ENCODE measurements at places on chromosomes 11 and 22.
A peak's percentile ranks its signal among the peaks of the same experiment; 100 is the strongest.

- ATAC-seq = no peak
Observed at GRCh38 chr11:15938121-15938611, 418.2 kb downstream of the SOX6 start.

DNA sequence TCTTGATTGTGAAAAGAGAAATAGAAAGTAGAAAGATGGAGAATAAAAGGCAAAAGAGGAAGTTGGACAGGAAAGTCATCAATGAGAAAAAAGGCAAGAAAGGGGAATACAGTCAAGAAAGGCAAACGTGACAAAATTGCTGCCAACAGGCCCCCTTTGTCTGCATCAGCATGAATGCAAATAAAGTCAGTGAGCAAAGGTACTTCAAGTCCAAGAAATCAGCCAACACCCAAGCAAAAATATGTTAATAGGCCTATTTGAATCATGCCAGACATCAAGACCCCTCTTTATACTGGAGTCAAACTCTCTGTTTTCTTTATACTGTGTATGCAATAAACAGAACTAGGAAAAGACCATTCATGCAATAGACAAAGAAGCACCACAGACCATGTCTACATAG is 34.3 kb downstream of the GUCY1A2 start:
- no peak for ATAC-seq

DNA sequence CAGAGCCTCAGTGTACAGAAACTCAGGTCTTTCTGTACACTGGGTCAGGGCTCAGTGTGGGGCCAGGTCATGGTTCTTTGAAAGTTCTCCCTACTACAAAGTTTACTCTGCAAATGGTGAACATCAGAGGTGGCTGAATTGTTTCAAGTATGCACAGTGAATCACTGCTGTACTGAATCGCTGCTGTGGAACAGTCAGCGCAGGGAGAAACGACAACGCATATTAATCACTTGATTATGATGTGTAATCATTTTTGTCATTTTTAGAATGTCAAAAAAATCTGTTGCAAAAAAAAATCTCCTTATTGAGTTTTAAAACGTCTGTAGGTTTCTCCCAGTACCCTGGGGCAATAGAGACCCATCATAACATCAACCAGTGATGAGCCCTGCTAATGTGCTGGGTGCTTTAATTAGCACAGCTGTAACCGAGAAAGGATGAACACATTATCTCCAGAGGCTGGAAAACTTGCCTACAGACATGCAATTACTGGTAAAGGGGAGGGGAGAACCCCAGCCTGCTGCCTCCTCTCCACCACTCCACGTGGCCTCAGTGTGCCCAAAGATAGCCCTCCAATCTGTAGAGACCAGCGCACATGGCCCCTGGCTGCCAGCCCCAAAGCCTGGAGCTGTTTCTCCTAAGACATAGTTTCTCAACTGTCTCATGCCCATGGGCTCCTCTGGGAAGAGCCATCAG is 12.8 kb downstream of the ARRB1 start:
- peak; percentile 90 for ATAC-seq

DNA sequence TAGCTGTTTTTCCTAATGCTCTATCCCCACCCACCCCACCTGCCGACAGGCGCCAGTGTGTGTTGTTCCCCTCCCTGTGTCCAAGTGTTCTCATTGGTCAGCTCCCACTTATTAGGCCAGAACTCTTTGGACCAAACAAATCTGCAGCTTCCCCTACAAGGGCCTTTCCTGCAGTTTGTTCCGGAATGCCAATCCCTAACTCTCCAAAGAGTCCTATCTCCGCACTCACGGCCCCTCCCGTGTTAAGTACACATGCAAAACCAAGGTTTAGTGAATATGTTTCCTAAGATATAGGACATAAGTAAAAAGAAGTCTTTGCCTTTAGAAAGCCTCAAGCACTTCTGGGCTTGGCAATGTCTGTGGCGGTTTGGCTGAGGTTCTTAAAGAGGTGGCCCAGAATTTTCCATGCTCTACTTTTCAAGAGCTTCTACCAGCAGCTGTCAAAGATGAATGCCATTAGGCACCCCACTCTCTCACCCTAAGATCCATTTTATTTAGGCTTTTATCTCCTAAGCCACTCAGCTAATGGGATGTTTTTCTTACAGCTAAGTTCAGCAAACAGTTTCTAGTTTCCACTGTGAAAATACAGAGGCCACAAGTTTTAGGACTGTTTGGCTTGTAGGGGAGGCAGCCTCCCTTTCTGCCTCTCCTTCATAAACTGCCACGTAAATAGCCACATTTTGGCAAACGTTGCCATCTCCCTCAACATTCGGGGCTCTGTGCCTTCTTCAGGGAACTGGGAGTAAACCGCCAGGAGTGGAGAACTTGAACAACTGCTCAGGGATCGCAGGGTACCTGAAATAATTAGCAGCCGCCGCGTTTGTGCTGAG is 1.6 kb downstream of the CD59 start:
- no peak for ATAC-seq

- ATAC-seq = no peak
Observed at GRCh38 chr11:128448200-128448886, 139.0 kb downstream of the ETS1 start.

GRCh38 chr11:29310725-29311342 is 706.0 kb downstream of the KCNA4 start:
- no peak for ATAC-seq

GRCh38 chr11:128705124-128705920 is 11.4 kb downstream of the FLI1 start:
- ATAC-seq = no peak

DNA sequence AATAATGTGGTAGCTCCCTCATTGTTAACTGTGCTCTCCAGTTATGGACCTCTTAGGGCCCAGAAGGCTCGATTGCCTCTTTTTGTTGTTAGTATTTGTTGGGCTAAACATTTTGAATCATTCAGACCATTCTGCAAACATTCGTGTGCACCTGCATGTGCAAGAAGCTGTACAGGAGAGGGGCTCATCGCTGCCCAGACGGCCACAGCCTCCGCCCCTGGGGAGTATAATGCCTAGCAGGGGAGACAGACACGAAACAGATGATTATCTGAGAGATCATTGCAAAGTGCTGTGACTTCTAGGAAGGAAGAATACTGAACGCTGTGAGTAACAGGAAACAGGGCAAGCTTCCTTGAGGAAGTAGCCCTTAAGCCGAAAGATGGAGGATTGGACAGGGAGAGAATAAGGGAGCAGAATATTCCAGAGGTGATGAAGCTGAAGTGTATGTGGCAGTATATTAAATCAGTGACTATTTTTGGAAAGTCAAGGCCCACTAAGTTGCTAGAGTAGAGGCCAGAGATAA is 123.3 kb upstream of the RASSF10 start:
- no peak for ATAC-seq

GRCh38 chr11:27963370-27963769 is 144.6 kb downstream of the KIF18A start:
- no peak for ATAC-seq

DNA sequence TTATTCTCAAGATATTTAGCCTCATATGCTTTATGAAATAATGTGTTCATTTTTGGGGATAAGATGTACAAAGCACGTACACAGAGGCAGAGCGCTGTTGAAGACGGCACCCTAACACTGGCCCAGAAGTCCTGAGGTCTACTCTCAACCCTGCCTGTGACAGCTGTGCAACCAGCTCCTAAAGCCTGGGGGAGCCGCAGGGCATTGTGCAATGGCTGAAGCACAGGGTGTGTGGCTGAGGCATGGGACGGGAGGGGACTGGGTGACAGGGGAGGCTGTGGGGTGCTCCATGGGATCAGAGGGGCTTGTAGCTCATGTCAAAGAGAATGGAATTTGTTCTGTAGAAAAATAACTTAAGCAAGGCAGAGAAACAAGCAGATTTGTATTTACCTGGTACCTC is 27.7 kb downstream of the FAM227A start:
- no peak for ATAC-seq

GRCh38 chr11:14539982-14540421 is 19.8 kb upstream of the PSMA1 start:
- ATAC-seq = no peak

GRCh38 chr22:24942301-24942700 is 4.2 kb downstream of the LHFPL7 start:
- ATAC-seq = no peak

GRCh38 chr11:93849751-93850593 is 446 bp downstream of the VSTM5 start:
- no peak for ATAC-seq

- peak; percentile 56 for ATAC-seq
Observed at GRCh38 chr11:33987975-33988580, 63.5 kb upstream of the CAPRIN1 start.

DNA sequence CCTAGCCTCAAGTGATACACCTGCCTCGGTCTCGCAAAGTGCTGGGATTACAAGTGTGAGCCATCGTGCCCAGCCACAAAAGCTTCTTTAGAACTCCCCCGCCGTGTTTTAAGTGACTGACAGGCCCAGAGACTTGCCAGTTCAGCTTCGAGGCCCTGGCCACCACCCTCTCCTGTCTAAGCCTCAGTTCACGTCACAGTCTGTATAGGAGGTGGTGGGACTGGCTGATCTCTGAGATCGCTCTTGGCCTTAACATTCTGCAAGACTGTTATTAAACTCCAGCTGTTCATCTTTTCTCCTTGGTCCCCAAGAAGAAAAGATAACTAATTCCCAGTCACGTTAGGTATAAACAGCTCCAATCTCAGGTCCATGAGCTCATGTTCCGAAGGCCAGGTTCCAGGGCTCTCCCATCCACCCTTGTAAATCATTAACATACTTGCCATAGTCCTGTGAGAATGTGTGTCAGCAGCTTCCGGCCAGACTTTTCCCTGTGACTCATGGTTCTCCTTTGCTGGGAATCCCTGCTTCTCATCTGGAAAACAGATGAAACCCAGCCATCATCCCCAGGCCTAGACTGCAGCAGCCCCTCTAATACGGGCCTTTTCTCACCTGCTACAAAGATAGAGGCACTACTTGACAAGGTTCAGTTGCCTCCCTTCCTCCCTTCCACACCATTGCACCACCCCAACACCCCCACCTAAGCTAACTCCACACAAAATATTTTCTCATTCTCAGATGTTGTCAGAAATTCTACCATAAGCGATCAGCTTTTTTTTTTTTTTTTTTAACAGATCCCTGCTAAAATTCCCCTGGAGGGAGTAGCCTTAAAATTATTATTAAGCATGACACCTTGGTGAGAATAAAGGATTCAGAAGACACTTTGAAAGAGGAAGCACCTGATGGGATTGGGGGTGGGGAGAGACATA is 5.6 kb upstream of the KIAA0930 start:
- ATAC-seq = no peak

- no peak for ATAC-seq
Observed at GRCh38 chr11:46694072-46694471, 6.3 kb downstream of the ARHGAP1 start.

GRCh38 chr11:69919659-69920344 is 100.6 kb upstream of the FGF3 start:
- no peak for ATAC-seq

DNA sequence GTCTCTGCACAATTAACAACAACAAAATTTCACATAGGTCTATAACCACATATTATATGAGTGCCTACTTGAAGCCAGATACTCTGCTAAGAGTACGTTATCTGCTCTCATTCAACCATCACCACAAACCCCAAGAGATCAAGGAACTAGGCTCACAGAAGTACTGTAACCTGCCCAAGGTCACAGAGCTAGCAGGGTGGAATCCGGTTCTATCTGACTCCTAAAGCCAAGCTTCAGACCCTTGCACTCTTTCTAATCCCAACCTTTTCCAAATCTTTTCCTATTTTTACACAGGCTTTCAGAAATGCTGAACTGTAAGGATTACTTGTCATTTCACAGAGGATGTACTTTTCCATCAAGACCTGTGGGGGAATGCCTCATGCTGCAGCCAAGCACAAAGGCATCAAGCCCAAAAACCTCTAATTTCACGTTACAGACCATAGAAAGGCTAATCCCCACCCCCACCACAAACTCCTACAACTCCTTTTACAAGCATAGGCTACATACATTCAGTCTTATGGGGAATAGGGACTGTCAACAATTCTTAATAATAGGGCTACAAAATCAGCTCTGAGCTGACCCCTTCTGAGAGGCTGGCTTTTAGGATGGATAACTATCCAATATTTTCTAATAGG is 927 bp downstream of the PRCP start:
- ATAC-seq = no peak

GRCh38 chr11:97772705-97773104 is 1248.0 kb upstream of the CNTN5 start:
- no peak for ATAC-seq

- ATAC-seq = no peak
Observed at GRCh38 chr11:72652873-72653630, 21.2 kb downstream of the PDE2A start.

DNA sequence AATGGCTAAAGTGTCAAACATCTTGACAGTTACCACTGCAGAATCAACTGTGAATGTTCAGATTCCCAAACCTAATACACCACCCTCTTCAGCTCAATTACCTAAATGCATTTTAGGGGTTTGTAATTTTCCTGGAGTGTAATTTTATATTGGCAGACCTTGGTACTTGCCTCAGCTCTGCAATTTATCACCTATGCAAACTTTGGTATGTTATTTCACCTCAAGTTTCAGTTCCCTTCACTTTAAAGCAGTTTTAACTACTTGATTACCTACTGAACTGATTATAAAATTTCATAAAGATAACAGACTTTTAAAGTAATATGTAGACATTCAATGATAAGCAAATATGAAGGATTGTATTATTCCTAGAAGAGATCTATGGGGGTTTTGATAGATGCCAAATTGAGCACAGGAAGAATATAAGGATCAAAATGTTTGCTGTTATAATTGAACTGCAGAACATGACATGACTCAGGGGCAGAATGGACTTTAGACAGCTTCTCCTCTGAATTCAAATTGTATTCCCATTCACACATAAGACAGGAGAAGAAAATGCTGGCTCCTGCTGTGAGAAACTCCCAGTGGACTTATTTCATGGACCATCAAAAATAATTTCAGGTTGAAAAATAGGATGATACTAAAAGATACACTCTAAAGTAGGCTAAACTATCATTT is 491.5 kb upstream of the LUZP2 start:
- ATAC-seq = no peak

GRCh38 chr11:64118876-64119665 is 46.8 kb downstream of the MACROD1 start:
- ATAC-seq = no peak

- no peak for ATAC-seq
Observed at GRCh38 chr11:116976941-116977570, 121.2 kb downstream of the SIK3 start.

GRCh38 chr11:132463295-132464002 is 1068.9 kb downstream of the OPCML start:
- ATAC-seq = no peak

DNA sequence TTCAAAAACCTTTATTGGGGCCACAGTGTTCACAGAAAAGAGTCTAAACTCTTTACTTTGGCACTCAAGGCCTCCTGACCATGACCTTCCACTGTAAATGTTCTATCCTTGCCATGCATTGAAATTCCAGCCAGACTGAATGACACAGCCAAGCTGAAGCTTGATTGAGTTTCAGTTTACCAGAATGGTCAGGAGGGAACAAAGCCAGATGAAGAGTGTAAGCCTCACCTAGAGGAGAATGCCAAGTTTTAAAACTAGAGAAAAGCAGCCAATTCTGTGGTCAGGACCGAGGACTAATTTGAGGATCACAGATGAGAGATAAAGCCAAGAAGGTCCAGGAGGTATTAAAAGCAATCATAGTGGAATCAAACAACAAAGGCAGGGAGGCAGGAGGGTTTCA is 215.3 kb downstream of the KCNA4 start:
- ATAC-seq = no peak

GRCh38 chr11:66579017-66579606 is 10.7 kb upstream of the CTSF start:
- peak; percentile 85 for ATAC-seq
